Activated CD4-positive, alpha-beta memory T cell treated with anti-CD3 and anti-CD28 coated beads, Interleukin-2, amount 10 ng/mL, durations not matched to agents 7 days and 5 days (primary cell): ENCODE measurements at places on chromosomes 13 and 19. TPM values are rescaled to one million over a fixed set of nuclear protein-coding genes. Genes with fewer than 3 reads are reported as not detected.

The ATP8A2 gene
- 0.10 TPM for total RNA-seq

The LIN37 gene
- 16.2 TPM for total RNA-seq

The TPP2 gene
- 86.2 TPM for total RNA-seq

The FBN3 gene
- total RNA-seq: not detected

The SAFB2 gene
- total RNA-seq: 90.5 TPM

The POMP gene
- 75.1 TPM for total RNA-seq

The MBD3L1 gene
- not detected for total RNA-seq

The GFY gene
- total RNA-seq: not detected

The CPB2 gene
- total RNA-seq: not detected

The CALR3 gene
- total RNA-seq: not detected

The CACNG7 gene
- total RNA-seq: not detected

The KLK12 gene
- total RNA-seq: not detected

The JUNB gene
- total RNA-seq: 197 TPM

The ZNF761 gene
- total RNA-seq: 12.9 TPM

The SYT3 gene
- total RNA-seq: not detected

The FBXO27 gene
- total RNA-seq: not detected

The APLP1 gene
- total RNA-seq: 0.76 TPM

The ZNF30 gene
- total RNA-seq: 3.1 TPM

The NUMBL gene
- total RNA-seq: 4.8 TPM

The CDX2 gene
- total RNA-seq: not detected
